ENCODE measurements at places on chromosomes 2 and 18.
A peak's percentile ranks its signal among the peaks of the same experiment; 100 is the strongest.

- DNase-seq: no peak
These were observed 73.8 kb upstream of the CCDC85A start for GRCh38 chr2:56109994-56110393.

DNA sequence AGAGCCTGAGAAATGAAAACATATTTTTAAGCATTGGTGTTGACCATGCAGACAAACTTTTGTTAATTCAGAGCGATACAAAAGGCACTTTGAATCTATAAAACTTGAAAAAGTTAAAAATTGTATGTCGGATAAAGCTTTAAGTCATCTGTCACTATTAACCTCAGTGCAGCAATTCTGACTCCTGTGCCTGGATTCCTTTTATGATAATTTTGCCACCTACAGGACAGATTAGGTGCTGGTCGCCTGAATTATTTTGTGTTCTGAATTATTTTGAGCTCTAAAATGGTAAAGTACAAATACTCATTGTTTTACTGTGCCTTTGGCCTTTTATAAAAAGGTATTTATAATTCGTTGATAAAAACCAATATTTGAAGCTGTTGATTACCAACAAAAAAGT is 19.4 kb upstream of the RNF138 start:
- no peak for DNase-seq

DNA sequence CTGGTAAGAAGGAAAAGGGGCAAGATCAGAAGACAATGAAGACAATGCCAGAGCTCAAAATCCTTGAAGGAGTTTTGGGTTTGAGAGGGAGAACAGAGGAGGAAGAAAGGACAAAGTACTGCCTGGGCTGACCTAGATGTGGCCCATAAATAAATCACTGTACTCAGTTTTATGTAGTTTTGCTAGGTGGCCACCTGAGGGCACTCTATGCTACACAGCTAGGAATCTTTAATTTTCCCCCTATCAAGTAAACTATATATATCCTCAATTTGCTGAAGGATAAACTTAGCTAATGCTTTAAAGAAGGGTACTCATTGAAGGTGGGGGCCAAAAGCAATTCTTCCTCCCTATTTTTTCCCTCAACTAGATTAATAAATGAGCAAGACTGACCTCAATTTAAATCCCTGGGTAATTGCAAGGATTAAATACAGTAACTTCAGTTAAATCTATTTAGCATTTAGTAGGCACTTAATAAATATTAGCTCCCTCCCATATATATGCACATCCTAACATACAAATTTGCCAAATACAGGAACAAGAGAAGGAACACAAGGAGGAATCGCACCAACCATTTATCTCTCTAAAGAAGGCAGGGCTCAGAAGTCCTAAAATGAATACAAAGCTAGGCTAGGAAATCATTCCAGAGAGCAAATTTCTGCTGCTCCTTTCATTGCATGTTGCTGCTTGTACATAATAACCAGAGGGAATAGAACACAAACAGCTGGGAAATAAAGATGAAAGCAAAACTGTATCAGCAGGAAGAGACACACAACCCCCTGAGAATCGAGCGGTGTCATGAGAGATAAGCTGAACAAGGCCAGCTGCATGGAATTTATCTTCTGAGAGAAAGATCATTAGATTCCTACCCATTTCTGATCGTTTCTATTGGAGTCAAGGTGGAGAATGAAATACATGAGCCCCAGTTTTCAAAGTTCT is 540.1 kb downstream of the NRXN1 start:
- no peak for DNase-seq

DNA sequence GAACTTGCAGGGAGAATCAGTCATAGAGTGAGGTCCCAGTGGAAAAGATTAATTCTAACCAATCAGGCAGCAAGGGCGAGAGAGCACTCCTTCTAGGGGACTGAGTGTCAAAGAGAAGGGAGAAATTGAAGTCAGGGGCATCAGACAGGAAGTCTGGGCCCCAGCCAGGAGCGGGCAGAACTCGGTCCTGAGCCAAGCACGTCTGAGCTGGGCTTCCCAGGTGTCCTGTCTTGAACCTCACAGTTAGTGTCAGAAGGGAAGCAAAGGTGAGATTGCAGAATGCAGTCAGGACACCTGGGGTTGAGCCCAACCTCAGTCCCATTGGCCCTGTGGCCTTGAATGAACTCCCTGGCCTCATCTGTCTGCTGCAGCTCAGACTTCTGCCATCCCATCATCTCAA is 220.9 kb downstream of the SMAD2 start:
- DNase-seq: no peak

GRCh38 chr2:132562245-132562644 is 107.8 kb downstream of the LYPD1 start:
- DNase-seq: no peak

DNA sequence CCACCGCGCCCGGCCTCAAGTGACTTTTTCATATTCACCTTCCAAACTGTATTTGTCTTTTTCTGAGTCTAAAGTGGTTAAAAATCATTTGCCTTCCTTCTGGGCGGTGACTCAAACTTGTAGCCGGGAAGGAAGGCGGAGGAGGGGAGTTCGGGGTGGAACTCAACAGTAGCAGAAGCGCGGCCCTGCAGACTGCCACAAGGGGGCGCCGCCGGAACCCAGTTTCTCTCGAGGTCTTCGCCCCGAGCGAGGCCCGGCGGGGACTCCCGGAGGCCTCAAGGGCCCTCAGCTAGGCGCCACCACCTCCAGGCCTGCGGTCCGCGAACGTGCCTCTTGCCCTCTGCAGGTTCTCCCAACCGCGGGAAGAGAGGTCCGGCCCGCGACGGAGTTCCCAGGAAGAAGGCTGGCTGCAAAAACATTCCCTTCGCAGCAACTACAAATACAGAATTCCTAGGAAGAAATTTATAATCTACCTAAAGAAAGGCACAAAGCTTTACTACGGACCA is 16.8 kb upstream of the ITM2C start:
- DNase-seq: peak; percentile 89

DNA sequence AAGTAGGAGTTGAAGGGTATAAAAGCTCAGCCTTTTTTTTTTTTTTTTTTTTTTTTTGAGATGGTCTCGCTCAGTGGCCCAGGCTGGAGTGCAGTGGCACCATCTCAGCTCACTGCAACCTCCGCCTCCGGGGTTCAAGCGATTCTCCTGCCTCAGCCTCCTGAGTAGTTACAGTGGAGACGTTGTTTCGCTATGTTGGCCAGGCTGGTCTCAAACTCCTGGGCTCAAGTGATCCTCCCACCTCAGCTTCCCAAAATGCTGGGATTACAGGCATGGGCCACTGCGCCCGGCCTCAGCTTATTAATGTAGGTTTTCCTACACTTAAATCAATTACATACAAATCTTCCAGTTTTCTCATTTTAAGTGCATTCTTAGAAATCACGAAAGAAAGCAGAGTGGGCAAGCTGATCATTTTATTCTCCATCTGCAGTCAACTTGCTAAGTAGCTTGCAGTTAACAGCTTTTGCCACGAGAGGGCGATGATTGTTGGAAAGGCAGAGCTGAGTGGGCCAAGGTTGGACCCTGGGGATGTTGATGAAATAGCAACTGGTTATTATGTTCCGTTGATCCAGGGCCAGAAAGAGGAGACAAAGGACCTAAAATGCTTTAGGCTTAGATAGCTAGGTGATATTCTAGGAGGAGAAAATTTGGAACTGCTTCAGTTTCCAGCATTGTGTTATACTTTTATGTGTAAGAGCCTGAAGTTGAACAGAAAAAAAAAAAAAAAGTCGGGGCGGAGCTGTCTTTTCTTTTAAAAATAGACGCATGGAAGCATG is 234.4 kb upstream of the EPAS1 start:
- DNase-seq: peak; percentile 43

- no peak for DNase-seq
These were observed 26.4 kb upstream of the COPS8 start for GRCh38 chr2:237059155-237059875.

DNA sequence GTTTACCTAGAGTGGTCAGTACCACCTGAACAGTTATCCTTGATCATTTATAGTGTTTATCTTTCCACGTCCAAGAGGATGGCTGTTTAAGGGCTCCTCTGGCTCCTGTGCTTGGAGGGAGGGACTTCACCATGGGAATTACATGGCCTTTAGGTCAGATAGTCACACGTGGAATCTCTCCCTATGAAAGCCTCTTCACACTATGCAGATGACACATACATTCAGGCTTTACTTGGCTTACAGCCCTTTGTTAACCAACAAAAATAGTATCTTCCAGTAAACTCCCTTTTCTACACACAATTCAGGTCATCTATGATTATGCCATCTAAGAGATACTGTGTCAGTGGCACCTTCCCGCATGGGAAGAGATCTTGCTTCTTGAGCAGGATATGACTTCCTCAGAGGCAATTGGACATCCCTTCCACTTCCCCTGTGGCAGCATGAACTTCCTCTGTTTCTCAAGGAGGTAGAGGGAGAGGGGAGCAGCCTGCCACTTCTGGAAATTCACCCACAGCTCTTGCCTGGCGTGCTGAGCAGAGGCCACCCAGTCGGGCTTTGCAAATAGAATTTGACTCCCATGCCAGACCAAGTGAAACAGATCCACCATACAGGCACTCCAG is 53.5 kb downstream of the COLEC12 start:
- no peak for DNase-seq

GRCh38 chr2:26510344-26510973 is 32.5 kb upstream of the OTOF start:
- DNase-seq: no peak

DNA sequence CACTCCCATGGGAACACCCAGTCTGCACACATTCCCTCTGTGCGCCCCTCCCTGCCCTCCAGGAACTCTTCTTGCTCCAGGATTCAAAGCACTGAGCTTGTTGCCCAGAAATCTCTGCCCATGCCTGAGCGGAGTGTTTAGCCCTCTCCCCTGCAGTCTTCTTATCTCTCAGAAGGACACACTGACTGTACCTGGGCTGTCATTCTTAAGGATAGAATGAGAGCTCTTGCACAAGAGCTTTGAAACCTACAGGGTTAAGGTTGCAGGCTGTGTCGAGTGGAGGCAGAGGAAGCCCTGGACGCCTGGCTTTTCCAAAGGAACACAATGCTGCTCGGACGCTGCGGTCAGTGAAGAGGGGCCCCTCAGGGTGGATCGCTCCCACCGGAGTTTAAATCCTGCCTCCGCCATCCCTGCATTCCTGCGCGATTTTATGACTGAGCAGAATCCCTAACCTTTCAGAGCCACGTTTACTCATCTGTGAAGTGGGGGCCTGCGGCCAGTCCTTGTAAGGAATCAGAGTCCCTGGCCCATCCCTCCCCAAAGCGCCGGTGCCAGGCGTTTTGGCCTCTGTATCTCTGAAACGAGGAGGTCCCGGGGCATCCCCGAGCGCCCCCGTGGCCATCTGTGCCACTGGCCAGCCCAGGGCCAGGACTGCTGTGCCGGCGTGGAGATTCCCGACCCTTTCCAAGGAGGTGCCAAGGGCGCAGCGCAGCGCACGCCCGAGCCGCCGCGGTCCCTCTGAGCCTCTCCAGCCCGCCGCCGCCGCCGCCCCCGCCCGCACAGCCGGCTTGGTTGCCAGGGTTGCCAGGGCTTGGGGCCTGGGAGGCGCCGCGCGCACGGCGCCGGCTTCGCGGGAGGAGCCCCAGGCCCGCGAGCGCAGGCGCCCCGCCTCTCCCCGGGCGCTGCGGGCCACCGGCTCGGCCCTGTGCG is 58.9 kb downstream of the FAM168B start:
- DNase-seq: peak; percentile 16

- DNase-seq: no peak
These were observed 52.3 kb upstream of the SNTG2 start for GRCh38 chr2:898319-898718.

DNA sequence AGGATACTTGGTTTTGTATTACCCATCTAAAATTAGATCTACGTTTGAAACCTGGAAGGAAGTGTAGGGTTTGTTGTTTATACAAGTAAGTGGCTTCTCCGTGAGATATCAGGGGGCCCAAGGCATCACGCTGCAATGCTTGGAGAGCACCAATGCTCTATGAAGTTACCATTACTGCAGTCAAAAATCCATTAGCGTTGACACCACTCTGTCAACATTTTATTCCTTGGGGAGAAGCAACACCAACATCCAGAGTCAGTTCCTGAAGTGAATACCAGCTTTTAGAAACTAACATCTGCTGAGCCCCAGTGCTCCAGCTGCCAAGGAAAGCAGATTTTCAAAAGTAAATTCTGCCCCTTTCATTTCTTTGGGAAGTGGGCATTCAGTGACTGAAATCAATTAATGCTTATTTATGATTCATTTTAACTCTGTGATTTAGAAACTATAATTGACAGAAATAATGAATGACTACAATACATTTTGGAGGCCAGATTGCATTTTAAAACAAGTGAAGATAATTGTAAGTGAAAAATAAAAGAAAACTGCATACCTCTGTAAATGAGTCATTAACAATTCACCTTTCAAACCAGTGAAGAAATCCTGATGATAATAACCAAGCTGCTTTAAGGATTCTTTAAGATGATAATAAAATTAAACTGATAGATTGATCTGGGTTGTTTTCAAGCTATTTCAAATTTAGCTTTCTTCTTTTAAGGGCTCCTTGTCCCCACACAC is 30.5 kb downstream of the LRP1B start:
- no peak for DNase-seq

DNA sequence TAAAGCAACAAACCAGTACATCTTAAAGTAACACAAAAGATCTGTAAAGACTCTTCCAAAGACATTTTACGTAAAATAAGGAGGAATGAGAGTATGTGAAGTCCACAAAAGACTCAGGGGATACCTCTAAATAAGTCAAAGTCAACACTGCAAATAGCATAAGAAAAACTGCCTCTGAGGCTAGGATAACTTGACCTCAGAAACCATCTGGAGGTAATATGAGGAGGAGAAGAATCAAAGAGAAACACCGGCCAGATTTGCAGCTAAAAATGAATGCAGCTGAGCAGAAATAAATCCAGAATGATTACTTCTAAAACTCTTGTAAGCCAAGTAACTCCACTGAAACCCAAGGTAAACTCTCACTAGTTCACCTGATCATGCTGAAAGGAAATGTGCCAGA is 52.2 kb upstream of the ERMN start:
- DNase-seq: no peak

DNA sequence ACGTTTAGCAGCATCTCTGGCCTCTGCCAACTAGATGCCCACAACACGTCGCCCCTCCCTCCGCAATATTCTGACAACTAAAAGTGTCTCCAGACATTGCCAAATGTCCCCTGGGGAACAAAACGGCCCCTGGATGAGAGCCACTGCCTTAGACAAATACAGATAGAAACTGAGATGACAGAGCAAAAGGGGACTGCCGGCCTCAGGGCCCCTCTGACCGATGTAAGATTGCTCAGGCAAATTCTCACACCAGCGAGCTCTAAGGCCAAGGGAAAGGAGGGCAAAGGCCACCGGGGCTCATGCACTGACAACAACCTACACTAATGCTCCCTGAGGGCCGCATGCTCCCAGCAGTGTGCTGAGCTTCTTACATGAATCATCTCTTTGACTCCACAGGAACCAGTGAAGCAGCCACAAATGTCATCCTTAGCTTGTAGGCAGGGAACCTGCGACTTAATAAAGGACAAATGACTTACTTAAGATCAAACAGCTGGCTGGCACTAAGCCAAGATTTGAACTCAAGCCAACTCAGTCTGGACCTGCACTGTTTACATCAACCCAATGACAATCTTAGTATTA is 228.5 kb downstream of the TTC32 start:
- DNase-seq: no peak
